ENCODE measurements at places on chromosomes 6 and 20. TPM values are rescaled to one million over a fixed set of nuclear protein-coding genes. Genes with fewer than 3 reads are reported as not detected.

CST9 gene
- total RNA-seq = not detected

C20orf202 gene
- not detected for total RNA-seq

POM121L2 gene
- not detected for total RNA-seq

OPN5 gene
- total RNA-seq = not detected

TFAP2D gene
- total RNA-seq = not detected

APCDD1L gene
- total RNA-seq = 0.88 TPM

ME1 gene
- 12.8 TPM for total RNA-seq

CRISP2 gene
- total RNA-seq = not detected

FAM83B gene
- not detected for total RNA-seq

PCSK2 gene
- 0.32 TPM for total RNA-seq

RPL7L1 gene
- 52.9 TPM for total RNA-seq

ADGRF4 gene
- 0.10 TPM for total RNA-seq

COL21A1 gene
- 9.7 TPM for total RNA-seq

FAM8A1 gene
- total RNA-seq = 35.7 TPM

SAPCD1 gene
- not detected for total RNA-seq

SLC32A1 gene
- not detected for total RNA-seq

SIGLEC1 gene
- 12.6 TPM for total RNA-seq

HSPA1L gene
- 1.4 TPM for total RNA-seq

PTGIS gene
- total RNA-seq = 359 TPM

All from posterior vena cava (tissue), 2 donors.